ENCODE measurements at places on chromosomes 12 and 14. TPM values are rescaled to one million over a fixed set of nuclear protein-coding genes. Genes with fewer than 3 reads are reported as not detected.

Gene GPRC5D
- total RNA-seq, result not detected

Gene FAM90A1
- not detected for total RNA-seq

Gene BHLHE41
- 0.36 TPM for total RNA-seq

Gene ERGIC2
- total RNA-seq, result 68.2 TPM

Gene COX14
- total RNA-seq, result 47.5 TPM

Gene ARID2
- total RNA-seq, result 49.3 TPM

Gene TCTN2
- 4.1 TPM for total RNA-seq

Gene RAD51AP1
- 50.2 TPM for total RNA-seq

Gene GPD1
- total RNA-seq, result 0.91 TPM

Gene OR6C4
- not detected for total RNA-seq

Gene GDF3
- not detected for total RNA-seq

Gene PPFIA2
- total RNA-seq, result not detected

Gene ALX1
- total RNA-seq, result not detected

Gene CCDC177
- not detected for total RNA-seq

Gene TDRD9
- 0.62 TPM for total RNA-seq

Gene MANSC4
- not detected for total RNA-seq

Gene GALNT9
- total RNA-seq, result not detected

Gene CLEC12A
- 4.0 TPM for total RNA-seq

Gene GALNT6
- total RNA-seq, result 31.0 TPM

Measured in activated naive CD8-positive, alpha-beta T cell treated with anti-CD3 and anti-CD28 coated beads, Interleukin-2, amount 10 ng/mL, durations not matched to agents 7 days and 5 days (primary cell).